ENCODE measurements at places on chromosomes 11 and 22. TPM values are rescaled to one million over a fixed set of nuclear protein-coding genes. Genes with fewer than 3 reads are reported as not detected.

DNA sequence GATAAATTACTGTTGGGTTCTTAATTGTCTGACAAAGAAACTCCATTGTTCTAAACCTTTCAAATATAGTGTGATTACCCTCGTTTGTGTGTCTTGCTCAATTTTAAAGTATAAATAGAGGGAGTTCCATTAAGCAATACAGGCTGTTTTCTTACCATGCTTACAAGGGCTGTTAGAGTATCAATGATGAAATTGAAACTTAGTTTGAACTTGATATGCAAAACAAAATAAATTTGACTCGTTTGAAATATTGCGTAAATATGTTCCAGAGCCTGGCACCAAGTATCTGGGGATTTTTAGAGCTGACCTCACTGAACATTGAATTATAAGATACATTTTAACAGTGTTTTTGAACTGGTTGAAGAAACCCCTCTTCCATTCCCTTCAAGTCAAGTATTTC is 31.7 kb downstream of the TEAD1 start:
- no peak for DNase-seq

The MTNR1B gene
- total RNA-seq: not detected

The DDI1 gene
- total RNA-seq: not detected

- DNase-seq: peak; percentile 93
Observed at GRCh38 chr11:65112546-65113360, 1.1 kb downstream of the TM7SF2 start.

The CRYBA4 gene
- total RNA-seq: not detected

- DNase-seq: no peak
Observed at GRCh38 chr11:8728563-8728962, 46.0 kb downstream of the RPL27A start.

- no peak for DNase-seq
Observed at GRCh38 chr22:49274754-49275380, 552.8 kb downstream of the BRD1 start.

The BACE1-AS gene
- total RNA-seq: 8.0 TPM

- no peak for DNase-seq
Observed at GRCh38 chr22:40898850-40899357, 37.0 kb upstream of the DNAJB7 start.

The LDHAL6A gene
- total RNA-seq: not detected

DNA sequence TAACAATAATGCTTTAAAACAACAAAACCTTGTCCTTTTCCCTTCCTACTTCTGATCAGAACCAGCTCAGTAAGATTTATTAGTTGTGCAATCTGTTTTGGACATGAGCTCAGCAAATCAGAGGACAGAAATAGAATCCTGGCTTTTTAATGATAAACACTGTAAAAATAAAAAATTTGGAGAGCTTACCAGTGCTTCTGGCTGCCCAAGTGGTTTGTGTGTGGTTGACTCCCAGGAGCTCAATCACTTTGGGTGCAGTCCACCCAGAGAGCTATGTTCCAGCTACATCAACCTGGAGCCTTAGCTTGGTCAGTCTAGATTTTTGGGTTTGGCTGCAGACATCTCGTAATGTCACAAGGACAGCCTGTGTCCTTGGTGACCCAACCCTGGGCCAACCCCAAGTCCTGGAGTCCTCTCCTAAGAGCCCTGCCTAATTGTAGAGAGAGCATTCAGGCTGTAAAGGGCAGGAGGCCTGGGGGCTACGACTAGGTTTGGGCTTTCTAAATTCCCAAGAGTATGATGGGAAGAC is 28.5 kb downstream of the CD44 start:
- DNase-seq: no peak

GRCh38 chr11:95144313-95145235 is 54.9 kb downstream of the ENDOD1 start:
- DNase-seq: no peak

The KIRREL3 gene
- not detected for total RNA-seq

DNA sequence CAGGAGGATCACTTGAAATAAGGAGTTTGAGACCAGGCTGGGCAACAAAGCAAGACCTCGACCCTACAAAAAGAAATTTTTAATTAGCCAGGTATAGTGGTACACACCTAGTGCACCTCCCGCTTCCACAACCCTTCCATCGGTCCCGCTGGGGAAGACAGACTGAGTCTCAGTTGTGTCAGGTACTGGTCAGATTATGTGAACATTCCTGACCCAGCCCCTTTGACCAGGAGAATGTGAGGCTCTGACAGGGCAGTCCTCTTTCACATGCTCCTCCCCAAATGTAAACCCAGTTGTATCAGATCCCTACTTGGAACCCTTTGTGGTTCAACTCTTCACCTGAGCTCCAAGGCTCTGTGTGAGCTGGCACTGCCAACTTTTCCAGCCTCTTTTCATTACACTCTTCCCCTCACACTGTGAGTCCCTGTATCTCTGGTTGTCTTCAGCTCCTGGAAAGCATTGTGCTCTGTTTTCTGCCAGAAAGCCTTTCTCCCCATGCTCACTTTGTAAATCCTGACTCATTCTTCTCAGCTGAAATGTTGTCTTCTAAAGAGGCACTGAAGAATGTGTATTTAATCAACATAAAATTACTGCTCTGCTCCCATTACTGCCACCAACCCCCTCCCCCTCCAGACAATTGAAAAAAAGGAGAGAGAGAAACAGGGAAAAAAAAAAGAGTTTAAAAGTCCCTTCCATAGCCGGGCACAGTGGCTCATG is 2.1 kb upstream of the TTLL12 start:
- DNase-seq: no peak

GRCh38 chr22:50526834-50527801 is 1.7 kb upstream of the SCO2 start:
- peak; percentile 55 for DNase-seq

- DNase-seq: no peak
Observed at GRCh38 chr11:57646194-57646798, 3.4 kb downstream of the YPEL4 start.

GRCh38 chr11:67441098-67441563 is 2.1 kb downstream of the CORO1B start:
- no peak for DNase-seq

DNA sequence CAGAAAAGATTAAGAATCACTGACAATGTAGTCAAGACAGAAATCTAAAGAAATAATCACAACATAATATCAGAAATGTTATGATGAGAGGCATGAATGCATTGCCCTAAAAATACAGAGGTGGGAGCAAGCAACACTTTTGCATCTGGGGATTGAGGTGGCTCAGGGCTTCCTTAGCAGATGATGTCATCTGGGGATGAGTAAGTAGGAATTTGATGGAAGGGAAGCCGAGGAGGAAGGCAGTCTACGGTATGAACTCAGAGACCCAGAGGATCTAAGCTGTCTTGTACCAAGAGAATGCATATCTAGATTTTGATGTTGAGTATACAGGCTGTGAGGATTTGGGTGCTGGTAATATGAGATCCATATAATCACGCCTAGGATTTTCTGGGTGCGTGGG is 193.0 kb upstream of the SNX19 start:
- no peak for DNase-seq

DNA sequence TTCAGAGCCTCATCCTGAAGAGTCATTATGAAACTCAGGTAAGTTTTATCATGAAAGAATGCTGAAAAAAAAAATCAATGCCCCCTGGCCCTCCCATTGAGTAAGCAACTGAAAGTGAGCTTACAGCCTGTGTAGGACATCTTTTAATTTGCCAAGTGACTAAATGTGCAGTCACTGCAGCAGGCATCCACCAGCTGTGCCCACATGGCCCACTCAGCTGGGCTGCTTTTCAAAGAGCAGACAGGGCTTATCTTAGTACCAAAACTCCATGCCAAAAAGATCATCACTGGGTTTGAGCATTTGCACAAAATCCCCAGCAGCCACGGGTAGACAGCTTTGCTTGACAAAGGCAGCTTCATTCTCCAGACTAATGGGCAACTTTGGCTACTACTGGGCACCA is 709.7 kb downstream of the NTM start:
- no peak for DNase-seq

- DNase-seq: no peak
Observed at GRCh38 chr11:24422376-24422775, 74.5 kb upstream of the LUZP2 start.

The DBX1 gene
- total RNA-seq: not detected

DNA sequence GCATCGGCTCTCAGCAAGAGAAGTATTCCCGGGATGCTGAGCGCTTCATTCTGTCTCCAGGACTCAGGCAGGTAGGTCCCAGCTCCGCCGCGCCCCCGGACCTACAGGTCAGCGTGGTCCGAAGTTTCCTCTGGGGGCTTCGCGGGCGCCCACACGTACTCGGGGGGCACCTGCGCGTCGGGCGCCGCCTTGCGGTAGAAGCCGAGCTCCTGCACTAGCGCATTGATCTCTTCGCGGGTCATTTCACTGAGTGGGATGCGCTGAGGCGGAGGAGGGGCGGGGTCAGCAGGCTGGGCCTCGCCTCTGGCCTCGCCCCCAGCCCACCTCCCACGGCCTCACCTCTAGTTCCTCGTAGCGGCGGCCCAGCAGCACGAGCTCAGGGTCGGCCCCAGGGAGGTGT is 2.5 kb downstream of the SELENOM start:
- DNase-seq: no peak

GRCh38 chr11:114061048-114061680 is 1.7 kb downstream of the ZBTB16 start:
- peak; percentile 47 for DNase-seq

GRCh38 chr11:117750357-117750756 is 46.7 kb downstream of the DSCAML1 start:
- DNase-seq: no peak

DNA sequence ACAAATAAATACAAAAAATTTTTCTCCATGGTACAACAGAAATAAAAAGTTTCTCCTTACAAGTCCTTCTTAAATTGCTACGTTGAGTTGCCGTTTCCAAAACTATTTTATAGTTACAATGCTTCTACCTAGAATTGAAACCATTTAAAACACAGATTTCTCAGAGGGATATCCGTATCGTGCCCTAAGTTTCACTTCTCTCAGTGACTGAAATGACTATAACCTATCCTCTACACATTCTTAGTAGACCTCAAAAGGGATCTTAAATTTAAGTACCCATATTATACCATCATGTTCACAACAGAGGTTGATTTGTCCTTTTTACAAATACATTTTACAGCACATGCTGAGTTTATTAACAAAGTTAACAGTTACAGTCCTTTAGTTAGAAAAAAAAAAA is 44.1 kb downstream of the USP28 start:
- DNase-seq: no peak

The GDPD4 gene
- not detected for total RNA-seq

GRCh38 chr22:44116755-44117684 is 63.7 kb upstream of the PARVG start:
- no peak for DNase-seq

GRCh38 chr22:34917239-34917638 is 148.7 kb upstream of the ISX start:
- DNase-seq: no peak

Measured in activated naive CD8-positive, alpha-beta T cell treated with anti-CD3 and anti-CD28 coated beads, Interleukin-2, amount 10 ng/mL, durations not matched to agents 7 days and 5 days (primary cell).